ENCODE measurements at places on chromosomes 6 and 20.

DNA sequence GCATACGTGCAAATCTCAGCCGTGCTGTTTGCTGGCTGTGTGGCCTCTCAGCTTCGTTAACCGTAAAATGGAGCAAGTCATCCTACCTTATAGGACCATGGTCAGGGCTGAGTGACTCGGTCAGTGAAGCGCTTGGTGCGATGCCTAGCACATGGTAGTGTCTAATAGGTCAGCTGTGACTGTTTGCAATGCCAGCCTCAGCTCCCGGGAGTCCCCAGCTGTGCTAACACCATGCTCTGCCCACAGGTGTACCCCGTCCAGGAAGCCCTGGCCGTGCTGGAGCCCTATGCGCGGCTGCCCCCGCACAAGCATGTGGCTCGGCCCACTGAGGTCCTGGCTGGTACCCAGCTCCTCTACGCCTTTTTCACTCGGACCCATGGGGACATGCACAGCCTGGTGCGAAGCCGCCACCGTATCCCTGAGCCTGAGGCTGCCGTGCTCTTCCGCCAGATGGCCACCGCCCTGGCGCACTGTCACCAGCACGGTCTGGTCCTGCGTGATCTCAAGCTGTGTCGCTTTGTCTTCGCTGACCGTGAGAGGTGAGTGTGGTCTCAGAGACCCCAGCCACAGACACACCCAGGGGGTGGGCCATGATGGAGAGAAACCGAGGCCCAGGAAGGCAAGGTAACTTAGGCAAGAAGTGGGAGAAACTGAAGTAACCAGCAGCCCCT, 10.6 kb downstream of the TRIB3 start:
- DNase-seq, result no peak

- DNase-seq, result no peak
These were observed 231.0 kb downstream of the QKI start for GRCh38 chr6:163645560-163645959.

GRCh38 chr20:53070706-53071392, 98.7 kb downstream of the TSHZ2 start:
- DNase-seq, result no peak

GRCh38 chr6:152587473-152587872, 49.7 kb downstream of the SYNE1 start:
- DNase-seq, result no peak
